ENCODE measurements at places on chromosomes 16 and 17.

- DNase-seq, result no peak
Measured at GRCh38 chr16:66521252-66521713, 28.6 kb downstream of the TK2 start.

GRCh38 chr17:35988164-35988563, 1.6 kb upstream of the CCL14 start:
- no peak for DNase-seq

GRCh38 chr16:81866820-81867440, 87.8 kb downstream of the PLCG2 start:
- peak; percentile 9 for DNase-seq

- DNase-seq, result no peak
Measured at GRCh38 chr16:57373117-57373947, 1.0 kb downstream of the CX3CL1 start.

- no peak for DNase-seq
Measured at GRCh38 chr16:17013038-17013437, 457.7 kb downstream of the XYLT1 start.

- DNase-seq, result no peak
Measured at GRCh38 chr17:45104907-45105624, 27.2 kb downstream of the PLCD3 start.

DNA sequence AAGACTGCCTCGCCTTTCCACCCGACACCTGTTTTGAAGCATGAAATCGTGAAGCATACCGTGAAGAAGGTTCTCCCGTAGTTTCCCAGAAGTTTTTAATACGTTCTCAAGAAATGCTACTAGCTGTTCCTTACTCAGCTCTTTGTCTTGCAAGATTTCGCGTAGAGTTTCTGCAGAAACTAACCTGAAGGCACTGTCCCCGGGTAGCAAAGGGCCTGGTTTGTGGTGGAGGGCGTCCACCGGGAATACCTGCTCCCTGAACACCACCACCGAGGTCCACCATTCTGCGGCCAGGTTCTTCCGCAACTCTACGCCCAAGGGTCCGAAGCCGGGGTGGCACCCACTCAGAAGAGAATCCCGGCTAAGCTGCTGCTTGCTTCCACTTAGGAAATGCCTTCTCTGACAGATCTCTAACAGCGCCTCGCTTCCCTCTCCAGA, 487 bp downstream of the POLG2 start:
- DNase-seq, result no peak

Data from CD4-positive, alpha-beta T cell treated with Interferon gamma for 1 hour (primary cell).